Activated effector memory CD4-positive, alpha-beta T cell treated with Interleukin-2 at 50 U/mL for 16 hours (primary cell): ENCODE measurements at places on chromosomes 3 and 15.

GRCh38 chr3:171284308-171285075 is 175.7 kb downstream of the TNIK start:
- DNase-seq: no peak

GRCh38 chr15:67147396-67147949 is 82.1 kb downstream of the SMAD3 start:
- no peak for DNase-seq

DNA sequence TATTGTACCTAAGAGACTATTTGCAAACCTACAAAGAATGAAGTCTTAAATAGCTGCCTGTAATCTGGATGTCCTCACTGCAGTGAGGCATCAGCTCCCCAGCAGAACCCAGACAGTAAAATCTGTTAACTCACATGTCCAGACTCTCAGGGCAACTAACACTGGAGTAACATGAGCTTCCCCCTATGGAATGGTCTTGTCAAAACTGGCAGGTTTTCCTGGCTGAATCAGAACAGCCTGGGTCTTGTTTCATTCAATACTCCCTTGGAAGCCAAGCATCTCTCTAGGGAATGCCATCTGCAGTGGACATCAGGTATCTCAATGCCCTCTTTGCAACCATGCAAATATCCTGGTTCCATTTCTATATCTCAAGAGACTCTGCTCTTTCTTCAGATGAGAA is 24.4 kb downstream of the PTPN9 start:
- DNase-seq: no peak

DNA sequence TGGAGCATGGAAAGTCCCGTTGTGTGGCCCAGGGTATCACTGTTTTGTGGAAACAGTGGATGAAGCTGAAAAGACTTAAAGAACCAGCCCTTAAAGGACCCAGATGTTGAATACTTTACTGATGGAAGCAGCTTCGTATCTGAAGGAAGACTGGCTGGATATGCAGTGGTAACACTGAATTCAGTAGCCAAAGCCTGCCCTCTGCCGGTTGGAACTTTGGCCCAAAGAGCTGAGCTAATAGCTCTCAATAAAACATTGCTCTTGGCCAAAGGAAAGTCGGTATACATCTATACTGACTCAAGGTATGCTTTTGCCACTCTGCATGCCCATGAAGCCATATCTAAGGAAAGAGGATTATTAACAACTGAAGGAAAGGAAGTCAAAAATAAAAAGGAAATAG is 885.4 kb downstream of the PDCD6IP start:
- DNase-seq: no peak

GRCh38 chr3:187287256-187287655 is 4.3 kb downstream of the MASP1 start:
- DNase-seq: no peak

- no peak for DNase-seq
Observed at GRCh38 chr3:44227632-44228031, 14.1 kb upstream of the TOPAZ1 start.

DNA sequence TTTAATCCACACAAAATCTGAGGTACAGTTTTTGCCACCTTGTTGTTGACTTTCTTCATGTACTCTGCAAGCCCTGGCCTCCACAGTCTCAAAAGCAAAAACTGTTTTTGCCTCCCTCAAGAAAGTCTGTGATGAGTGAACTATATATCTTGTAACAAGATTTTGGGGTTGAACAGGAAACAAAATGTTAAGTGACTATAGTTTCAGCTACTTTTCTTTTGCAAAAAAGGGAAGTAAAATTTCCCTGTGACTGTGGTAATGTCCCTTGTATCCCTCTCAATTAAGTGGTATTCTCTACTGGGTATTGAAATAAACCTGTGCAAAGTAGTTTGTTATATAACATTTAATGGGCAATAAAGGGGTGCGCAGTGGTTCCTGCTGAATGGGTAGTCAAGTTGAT is 21.3 kb upstream of the SCAANT1 start:
- no peak for DNase-seq

DNA sequence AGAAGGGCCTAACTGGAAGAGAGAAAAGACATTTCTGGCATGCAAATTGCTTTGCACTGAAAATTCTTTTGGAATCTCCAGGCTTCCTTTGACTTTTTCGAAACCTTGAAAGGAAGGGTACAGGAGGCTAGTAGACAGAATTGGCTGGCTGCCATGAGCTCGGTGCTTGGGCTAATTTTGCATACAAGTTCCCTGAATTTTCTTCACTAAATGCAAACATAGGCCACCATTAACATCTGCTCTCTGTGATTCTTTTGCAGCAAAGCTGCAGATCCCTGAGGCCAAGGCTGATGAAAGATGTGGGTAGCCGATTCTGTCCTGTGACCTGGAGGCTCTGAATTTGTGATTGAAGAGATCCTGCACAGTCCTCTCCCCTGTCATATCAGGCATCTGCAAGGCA is 247.8 kb upstream of the MCTP2 start:
- no peak for DNase-seq

- DNase-seq: no peak
Observed at GRCh38 chr3:111373861-111374260, 168.1 kb upstream of the CD96 start.

DNA sequence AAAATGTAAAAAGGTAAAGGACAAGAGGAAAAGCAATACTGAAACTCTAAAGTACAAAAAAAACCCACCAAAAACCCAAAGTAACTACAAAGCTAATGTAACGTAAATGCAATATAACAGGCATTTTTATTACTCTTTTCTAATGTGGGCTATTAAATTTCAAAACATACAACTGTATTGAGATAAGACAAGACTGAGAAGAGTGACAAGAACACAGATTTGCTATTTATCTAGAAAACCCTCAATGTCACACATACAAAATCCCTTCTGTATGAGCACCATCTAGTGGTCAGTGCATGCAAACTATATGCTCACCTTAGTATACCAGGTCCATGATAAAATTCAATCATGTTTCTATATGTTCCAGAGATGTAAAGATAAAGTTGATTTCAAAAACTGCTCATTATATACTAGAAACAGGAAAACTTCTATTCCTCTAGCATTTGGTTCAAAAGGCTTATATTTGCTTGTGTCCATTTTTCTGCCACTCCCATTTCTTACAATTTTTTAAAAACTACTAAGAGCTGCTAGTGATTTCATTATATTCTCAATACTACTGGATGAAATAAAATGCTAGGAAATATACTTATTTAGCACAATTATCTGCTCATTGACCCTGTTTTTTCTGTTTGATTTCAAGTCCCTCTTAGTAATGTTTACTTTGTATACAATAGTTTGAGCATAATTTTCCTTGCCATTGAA is 111.4 kb downstream of the DLG1 start:
- DNase-seq: no peak

DNA sequence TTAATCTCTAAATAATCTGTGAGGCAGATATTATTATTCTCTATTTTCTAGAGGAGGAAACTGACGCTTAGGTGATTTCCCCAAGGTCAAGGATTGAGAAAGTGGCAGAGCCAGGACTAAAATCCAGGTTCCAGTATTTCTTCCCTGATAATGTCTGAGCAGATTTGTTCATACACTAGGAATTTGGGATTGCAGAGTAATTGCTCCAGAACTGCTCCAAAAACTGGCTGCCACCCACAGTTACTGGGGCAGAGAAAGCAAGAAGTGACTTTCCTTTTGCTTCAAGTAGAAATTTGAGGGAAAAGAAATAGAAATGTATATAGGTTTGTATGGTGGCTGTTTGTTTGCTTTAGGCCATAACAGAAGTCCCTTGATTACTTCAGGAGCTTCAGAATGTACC is 60.6 kb downstream of the SLC12A8 start:
- DNase-seq: no peak

DNA sequence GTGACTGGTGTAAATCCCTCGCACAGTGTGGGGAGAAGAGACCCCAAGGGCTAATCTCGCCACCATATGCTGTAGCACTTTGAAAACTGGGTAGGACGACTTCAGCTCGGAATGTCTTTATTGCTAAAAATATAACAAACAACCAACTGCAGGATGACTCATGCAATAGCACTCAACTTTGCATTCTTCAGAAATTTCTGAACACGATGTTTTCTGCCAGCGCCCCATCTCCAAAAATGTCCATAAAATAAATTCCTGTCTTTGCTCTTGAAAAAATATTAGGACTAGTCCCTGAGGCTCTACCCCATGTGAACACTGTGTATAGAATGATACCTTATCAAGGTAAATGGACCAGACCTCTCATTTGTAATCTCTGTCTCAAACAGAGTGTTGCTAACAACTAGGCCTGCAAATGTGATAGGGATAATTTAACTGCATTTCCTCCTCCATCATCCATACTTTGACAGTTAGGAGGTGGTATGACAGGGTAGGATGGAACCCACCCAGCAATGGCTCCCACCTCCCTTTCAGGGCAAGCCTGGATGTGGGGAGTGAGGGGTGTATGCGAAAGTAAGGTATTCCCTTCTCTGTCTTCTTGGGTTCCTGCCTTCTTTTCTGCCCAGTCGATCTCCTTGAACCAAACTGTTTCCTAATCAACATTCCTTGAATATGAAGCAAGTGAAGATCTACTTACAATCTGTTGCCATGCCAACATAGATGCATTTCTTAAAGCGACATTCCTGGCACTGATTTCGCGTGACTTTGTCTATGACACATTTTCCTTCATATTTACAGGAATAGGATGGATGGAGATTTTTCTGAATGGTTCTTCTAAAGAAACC is 201.1 kb downstream of the NR1D2 start:
- no peak for DNase-seq

DNA sequence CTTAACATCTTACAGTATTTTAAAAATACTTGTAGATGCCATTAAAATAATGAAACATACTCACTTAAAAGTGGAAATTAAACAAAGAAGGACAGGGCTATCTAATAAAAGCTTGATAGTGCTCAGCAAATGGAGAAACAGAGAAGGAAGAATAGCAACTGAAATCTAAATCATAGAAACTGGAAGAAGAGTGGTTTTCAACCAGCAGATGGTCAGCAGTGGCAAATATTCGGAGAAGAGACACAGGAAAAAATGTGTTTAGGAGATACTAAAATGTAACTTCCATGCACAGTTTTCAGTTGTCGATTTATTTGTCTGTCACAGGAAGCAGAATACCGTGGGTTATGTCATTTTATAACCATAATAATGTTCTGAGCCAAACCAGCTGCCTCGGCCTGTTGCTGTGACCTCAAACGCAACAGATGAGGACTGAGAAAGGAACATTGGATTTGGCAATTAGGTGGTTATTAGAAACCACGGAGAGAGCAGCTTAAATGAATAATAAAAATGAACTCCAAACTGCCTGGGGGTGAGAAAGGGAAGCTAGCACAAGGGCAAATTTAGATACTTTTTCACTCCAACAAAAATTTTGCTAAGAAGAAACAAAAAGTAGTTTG is 246.6 kb upstream of the KCNMB2 start:
- DNase-seq: no peak

DNA sequence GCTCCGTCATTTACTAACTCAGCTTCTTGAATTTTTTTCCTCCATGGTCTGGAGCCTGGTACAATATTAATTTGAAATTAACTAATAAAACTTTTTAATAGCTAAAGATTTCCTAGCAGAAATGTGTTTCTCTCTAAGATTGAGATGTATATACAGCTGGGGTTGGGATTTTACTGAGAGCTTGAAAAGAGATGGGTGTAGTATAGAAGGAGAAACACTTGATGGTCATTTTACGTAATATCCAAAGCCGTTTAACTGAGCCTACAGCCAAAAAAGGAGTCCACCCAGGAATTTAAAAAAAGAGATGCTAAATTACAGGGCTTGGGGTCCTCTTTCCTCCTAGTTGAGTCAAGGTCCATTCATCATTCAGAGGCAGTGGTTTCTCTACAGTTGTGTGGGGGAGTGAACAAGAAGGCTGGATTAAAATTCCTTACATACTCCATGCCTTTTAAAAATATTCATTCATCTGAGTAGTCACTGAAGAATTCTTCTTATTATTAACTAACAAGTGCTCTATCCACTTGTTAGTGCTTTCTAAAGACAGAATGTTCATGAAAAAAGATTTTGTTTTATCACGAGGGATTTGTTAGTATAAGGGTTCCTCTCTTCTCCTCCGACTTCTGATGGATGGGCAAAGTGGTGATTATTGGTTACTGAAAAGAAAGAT is 255.3 kb upstream of the IL12A start:
- DNase-seq: no peak

DNA sequence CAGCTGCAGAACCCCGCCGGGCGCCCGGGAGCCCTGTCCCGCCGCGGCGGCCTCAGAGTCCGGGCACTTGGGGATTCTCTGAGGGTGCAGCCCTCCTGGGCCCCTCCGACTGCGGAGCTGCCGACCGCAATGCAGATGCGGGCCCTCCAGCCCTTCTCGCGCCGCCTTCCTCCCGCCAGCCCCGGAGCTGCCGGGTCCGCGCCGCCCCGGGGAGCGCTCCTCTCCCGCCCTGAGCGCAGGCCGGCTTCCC is 320 bp upstream of the ACAN start:
- DNase-seq: no peak

DNA sequence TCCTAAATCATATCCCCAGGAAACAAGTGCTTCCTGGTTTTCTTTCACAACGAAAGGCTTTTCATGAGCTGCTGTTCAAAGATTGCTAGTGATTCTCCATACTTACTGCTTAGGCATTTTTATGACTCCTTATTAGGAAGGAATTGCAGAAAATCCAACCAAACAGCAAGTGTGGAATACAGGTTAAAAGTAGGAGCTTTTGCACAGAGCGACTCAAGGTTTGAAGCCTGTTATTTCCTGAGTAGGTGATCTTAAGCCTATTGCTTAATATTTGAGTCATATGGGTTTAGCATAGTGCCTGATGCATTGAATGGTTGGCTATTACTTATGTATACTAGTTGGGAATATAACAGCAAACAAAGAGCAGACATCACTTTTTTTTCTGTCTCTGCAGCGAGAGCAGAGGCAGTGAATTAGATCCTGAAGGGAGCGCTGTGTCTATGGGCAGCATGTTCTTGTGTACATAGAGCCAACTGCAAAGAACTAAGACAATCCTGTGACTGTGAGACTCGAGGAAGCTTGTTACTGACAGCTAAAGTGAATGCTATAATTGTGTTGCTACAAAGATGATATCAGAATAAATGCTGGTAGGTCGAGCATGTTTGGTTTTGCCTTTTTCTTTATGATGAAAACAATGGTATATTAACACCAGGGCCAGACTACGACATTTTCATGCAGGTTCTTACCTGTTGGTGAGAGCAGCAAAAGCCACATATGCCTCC is 6.3 kb downstream of the TM4SF1 start:
- no peak for DNase-seq

- DNase-seq: no peak
Observed at GRCh38 chr3:184004476-184004875, 13.2 kb downstream of the ABCC5 start.

- no peak for DNase-seq
Observed at GRCh38 chr3:67685499-67685898, 31.1 kb upstream of the SUCLG2 start.
